ENCODE measurements at places on chromosomes 6 and 20.

DNA sequence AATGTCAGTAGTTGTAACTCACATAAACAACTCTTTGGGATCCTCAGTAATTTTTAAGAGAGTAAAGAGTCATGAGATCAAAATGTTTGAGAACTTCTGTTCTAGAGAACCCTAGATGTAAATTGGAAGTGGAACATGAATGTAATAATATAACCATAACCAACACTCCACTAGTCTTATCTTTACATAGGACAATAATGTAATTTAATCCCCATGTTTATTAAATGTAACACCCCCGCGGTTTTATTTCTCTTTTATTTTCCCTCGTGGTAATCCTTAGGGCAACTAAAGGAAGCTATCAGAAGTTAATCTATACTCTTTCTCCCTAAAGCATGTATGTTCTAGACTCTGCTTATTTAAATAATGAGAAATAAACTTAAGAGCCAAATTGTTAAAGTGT lies 54.4 kb downstream of the ZNF292 start:
- no peak for DNase-seq

GRCh38 chr6:78580923-78581322 lies 286.4 kb upstream of the IRAK1BP1 start:
- DNase-seq = no peak

GRCh38 chr6:121614115-121614514 lies 178.7 kb downstream of the GJA1 start:
- no peak for DNase-seq

DNA sequence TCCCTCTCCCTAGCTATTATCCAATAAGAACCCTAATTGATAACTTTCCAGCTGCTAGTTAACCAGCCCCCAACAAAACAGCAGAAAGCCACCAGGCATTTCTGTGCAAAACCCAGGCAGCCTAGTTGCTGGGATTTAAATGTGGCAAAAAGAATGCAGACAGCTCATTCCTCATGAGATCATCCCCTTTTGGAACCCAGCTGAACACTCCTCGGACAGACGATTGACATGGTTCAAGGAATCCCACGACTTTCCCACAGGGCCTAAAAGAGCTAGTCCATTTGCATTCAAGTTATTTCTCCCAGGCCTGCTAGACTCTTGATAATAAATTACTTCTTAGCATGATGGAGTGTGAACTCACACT lies 24.0 kb downstream of the JAG1 start:
- DNase-seq = no peak

- DNase-seq = no peak
Measured at GRCh38 chr6:105370351-105370750, 32.5 kb downstream of the PREP start.

- no peak for DNase-seq
Measured at GRCh38 chr20:3757268-3757667, 10.3 kb downstream of the ADISSP start.

GRCh38 chr6:141265756-141266623 lies 866.7 kb upstream of the GJE1 start:
- DNase-seq = no peak

GRCh38 chr20:14925300-14925699 lies 587.9 kb upstream of the FLRT3 start:
- DNase-seq = peak; percentile 26

GRCh38 chr20:63405102-63405730 lies 44.1 kb upstream of the CHRNA4 start:
- no peak for DNase-seq

GRCh38 chr6:97765461-97765860 lies 482.4 kb upstream of the MMS22L start:
- peak; percentile 4 for DNase-seq

GRCh38 chr20:58542411-58543095 lies 27.4 kb upstream of the APCDD1L start:
- no peak for DNase-seq

DNA sequence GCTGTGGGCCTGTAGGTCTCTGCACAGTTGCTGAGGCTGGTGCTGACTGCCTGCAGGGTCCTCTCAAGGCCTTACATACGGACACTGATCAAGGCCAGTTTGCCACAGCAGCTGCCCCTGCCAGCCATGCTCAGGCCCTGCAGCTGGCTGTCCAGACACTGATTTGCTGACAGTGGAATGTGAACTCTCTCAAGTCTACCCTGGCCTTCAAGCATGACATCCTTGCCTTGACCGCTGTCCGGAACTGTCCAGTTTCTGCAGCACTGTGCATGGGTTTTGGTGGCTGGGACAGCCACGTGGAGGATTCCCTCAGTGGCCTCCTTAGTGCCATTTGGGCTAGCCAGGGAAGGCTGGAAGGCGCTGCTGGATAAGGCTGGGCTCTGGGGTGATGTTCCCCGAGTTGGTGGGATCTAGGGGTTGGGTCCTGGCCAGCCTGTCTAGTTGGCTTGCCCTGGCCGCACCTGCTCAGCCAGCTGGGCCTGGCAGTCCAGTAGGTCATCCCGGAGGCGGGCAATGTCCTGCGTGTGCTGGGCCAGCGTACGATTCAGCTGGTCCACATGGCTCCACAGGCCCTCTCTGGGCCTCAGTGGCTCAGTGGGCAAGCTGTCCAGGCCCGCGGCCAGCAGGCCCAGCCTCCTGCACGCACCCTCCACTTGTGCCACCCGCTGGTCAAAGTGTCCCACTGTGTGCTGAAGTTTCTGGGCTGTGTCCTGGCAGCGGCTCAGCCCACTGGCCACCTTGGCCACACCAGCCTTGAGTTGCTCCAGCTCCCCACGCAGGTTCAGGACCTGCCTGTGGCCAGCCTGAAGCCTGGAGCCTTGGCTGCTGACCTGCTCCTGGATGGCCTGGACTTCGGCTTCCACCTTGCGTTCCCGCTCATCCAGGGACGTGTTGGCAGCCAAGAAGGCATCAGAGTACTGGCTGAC lies 5.5 kb downstream of the EMILIN3 start:
- no peak for DNase-seq

DNA sequence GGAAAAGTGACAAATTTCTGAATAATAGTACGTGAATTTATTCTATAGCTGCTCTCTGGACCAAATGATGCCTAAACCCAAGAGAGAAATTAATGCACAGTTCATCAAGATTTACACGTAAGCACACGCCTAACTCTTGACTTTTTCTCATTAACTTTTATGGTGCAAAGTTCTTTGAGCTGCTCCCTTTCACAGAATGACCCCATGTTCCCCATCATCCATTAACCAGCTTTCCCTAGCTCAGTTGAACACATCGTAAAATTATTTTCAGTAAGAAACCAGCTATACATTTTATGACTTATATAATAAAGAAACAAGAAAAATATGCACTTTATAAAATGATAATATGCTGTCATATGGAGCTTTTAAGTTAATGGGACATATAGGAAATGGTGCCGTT lies 54.3 kb downstream of the ID4 start:
- no peak for DNase-seq

- no peak for DNase-seq
Measured at GRCh38 chr6:10314163-10314955, 100.5 kb downstream of the TFAP2A start.

DNA sequence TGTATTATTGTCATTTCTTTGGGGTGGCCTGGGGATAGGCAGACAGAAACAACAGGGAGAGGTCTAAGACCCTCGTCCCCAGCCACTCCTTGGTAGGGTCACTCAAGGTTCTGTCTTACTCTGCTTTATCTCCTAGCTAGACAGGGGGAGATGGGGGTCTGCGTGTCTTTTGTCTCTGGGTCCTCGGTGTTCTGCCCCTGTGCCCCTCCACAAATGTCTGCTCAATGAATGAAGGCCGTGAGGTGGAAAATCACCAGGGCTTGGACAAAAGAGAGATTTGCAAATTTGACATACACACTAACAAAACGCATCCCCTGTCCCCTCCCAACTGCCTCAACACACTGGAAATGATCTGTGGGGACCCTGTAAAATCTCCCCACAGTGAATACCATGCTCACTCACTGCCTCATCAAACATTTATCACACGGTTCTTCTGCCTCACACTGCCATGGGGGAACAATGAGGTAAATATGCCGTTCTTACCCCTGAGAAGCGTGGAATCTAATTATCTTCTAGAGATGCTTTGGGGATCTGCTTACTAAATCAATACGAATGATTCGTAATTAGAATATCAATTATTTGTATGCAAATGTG lies 13.2 kb upstream of the VAPB start:
- no peak for DNase-seq

DNA sequence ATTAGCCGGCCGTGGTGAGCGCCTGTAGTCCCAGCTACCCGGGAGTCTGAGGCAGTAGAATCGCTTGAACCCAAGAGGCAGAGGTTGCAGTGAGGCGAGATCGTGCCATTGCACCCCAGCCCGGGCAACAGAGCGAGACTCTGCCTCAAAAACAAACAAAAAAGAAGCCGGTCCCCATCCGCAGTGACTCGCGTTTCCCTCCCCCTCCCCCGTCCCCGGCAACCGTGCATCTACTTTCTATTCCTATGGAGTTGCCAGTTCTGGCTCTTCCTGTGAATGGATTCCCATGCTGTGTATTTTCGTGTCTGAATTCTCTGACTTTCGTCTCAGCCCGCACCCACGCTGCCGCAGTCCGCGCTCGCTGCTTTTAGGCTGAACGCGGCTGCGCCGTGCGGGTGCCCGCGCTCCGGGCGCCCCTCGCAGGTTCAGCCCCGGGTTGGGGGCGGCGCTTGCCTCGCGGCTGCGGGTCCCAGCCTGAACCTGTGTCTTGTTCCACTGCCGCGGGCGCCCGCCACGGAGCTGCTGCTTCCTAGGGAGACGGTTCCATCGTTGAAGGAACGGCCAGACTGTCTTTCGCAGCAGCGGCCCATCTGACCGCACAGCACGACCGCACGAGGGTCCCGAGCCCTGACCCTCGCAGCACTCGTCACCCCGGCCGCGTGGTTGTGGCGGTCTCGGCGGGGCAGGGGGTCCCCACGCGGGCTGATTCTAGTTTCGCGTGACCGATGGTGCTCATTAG lies 1.1 kb upstream of the MRGBP start:
- DNase-seq = peak; percentile 30

GRCh38 chr6:26172608-26172968 lies 85.4 kb downstream of the HFE start:
- DNase-seq = peak; percentile 51

DNA sequence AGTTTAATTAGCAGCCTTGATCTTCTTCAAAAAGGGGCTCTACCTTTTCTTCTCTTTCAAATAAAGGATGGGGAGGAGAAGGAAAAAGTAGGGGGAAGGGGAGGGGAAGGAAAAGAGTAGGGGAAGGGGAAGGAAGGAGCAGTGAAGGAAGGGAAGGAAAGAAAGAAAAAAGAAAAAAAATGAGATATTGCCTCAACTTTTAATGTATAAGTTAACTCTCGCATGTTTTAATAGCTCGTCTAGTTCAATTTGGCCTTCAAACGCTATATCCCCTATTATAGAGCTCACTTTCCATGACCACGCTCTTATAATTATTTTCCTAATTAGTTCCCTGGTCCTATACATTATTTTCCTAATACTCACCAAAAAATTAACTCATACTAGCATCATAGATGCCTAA lies 11.9 kb upstream of the RIPOR2 start:
- no peak for DNase-seq

GRCh38 chr6:139256087-139256486 lies 35.7 kb downstream of the TXLNB start:
- DNase-seq = no peak

GRCh38 chr6:123655521-123656306 lies 19.0 kb upstream of the TRDN start:
- DNase-seq = no peak

DNA sequence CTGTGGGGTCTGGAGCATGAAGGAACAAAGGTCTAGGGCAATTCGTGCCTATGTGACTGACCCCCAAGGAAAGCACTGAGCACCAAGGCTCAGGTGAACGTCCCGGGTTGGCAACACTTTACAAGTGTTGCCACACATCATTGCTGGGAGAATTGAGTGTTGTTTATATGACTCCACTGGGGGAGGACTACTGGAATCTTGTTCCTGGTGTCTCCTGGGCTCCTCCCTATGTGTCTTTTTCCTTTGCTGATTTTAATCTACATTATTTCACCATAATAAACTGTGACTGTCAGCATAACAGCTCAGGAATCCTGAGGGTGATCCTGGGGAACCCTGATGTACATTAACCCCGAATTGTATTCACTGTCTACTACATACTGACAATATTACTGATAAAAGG lies 207.7 kb upstream of the BMP2 start:
- DNase-seq = no peak

GRCh38 chr20:17819395-17820093 lies 119.8 kb downstream of the BANF2 start:
- no peak for DNase-seq
